NCI-H2029 (cell line): ENCODE measurements at places on chromosomes 16 and 17.

- no peak for DNase-seq
Observed at GRCh38 chr17:37083456-37083855, 134.7 kb downstream of the AATF start.

DNA sequence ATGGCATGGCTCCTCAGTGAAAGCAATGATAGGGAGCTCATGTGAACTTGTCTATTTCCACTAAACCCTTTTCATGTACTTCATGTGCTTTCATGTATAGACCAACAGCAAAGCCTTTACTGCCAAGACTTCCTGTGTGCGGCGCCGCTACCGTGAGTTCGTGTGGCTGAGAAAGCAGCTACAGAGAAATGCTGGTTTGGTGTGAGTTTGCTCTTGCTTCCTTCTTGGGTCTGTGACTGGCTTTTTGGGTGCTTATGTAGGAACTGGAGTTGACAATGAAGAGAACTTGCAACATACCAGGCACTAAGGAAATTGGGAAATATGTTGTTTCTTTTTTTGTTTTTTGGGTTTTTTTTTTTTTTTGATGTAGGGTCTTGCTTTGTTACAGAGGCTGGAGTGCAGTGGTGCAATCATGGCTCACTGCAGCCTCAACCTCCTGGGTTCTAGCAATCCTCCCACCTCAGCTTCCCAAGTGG is 5.7 kb downstream of the SNX11 start:
- DNase-seq, result no peak

DNA sequence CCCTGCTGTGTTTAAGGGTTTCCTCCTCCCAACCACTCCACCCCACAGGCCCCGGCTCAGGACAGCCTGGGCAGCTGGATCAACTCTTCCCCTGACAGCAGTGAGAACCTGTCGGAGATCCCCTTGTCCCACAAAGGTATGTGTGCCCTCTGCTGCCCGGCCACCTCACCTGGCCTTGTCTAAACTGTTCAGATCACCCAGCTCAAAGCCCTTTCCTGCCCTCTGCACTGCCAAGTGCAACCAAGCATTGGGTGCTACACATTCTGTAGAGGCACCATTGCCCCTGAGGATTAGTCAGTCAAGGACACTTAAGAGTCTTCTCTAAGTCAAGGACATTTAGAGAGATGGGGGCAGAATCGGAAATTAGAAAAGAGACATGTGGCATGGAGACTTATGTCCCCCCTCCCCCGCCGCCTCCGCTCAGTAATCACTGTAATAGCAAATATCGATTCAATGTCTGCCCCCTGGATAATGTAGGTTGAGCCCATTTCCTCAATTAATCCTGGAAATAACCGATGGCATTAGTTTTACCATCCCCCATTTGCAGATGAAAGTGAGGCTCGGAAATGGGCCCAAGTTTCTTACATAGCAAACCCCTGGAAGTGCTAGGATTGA is 8.1 kb downstream of the BTBD17 start:
- no peak for DNase-seq

DNA sequence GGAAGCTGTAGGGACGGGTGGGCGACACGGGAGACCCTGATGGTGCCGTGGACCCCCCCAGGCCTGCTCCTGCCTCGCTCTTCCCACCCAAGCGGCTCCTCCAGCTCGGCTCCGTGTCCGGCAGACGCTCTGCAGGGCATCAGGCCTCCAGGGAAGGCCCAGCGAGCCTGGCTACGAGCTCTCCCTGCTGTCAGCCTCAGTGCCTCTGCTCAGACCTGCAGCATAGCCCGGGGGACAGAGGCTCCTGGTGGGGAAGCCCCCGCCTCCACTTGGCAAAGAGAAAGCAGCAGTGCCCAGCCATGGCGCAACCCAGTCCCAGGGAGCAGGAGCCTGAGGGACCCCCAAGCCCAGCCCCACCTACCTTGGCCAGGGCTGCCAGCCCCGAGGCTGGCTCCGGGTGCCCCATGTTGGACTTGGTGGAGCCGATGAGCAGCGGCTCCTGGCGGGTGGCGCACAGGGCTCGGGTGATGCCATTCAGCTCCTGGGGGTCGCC is 5.9 kb downstream of the FASN start:
- no peak for DNase-seq
